ENCODE measurements at places on chromosomes 1 and 21. TPM values are rescaled to one million over a fixed set of nuclear protein-coding genes. Genes with fewer than 3 reads are reported as not detected.

GRCh38 chr1:9302745-9303524 lies 10.2 kb downstream of the SPSB1 start:
- DNase-seq: no peak

- no peak for DNase-seq
These were observed 83.1 kb upstream of the SOD1 start for GRCh38 chr21:31576428-31576827.

- DNase-seq: no peak
These were observed 35.6 kb upstream of the PUM1 start for GRCh38 chr1:31101147-31101502.

- no peak for DNase-seq
These were observed 88.9 kb upstream of the PPP2R5A start for GRCh38 chr1:212196355-212196754.

The KCNT2 gene
- total RNA-seq: not detected

The RORC gene
- total RNA-seq: not detected

DNA sequence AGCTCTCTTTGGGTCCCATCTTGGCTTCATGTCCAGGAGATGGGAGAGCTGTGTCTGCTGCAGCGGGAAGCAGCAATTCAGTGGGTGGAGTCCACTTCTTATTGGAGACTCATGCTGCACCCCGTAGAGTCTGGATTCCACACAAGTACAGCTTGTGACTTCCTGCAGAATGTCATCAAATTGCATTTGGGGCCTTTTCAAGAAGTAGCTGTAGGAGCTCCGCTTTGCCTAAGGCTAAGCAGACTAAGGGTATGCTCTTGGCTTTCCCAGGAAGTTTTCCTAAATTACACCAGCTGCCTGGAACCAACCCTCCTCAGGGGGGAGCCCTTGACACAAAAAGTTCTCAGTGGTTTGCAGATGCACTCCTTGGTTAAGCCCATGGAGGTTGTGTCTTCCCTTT lies 5.7 kb upstream of the MOB3C start:
- no peak for DNase-seq

The HMGCS2 gene
- 10.2 TPM for total RNA-seq

- DNase-seq: no peak
These were observed 10.9 kb downstream of the LRRC71 start for GRCh38 chr1:156931211-156931952.

The AKR7A3 gene
- total RNA-seq: 2.8 TPM

GRCh38 chr1:61539720-61540462 lies 185.1 kb downstream of the TM2D1 start:
- DNase-seq: no peak

DNA sequence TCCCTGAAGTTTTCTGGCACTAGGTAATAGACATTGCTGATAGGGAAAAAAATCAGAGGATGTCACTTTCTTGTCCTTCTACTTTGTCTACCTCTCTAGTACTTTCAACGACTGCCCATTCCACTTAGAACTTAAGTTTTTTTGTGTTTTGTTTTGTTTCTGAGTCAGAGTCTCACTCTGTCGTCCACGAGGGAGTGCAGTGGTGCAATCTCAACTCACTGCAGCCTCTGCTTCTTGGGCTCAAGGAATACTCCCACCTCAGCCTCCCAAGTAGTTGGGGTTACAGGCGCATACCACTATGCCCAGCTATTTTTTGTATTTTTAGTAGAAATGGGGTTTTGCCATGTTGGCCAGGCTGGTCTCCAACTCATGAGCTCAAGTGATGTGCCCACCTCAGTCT lies 79.2 kb downstream of the SGIP1 start:
- no peak for DNase-seq

The RAP1GAP gene
- total RNA-seq: 9.3 TPM

DNA sequence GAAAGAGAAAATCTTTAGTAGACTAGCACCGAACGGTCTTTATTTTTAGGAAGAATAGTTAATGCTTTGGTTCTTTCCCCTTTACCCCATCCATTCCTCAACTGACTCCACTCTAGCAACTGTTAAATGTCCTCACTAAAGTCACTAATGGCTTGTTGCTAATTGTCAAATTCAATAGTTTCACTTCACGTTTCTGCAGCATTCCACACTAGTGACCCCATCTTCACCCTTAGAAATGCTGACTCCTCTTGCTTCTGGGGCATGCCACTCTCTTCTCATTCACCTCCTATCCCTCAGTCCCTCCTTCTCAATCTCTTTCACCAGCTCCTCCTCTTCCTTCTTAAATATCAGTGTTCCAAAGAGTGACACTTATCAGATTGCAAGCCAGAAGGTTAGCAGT lies 19.4 kb upstream of the CADM3 start:
- no peak for DNase-seq

The APOBEC4 gene
- not detected for total RNA-seq

The OR2T27 gene
- total RNA-seq: not detected

DNA sequence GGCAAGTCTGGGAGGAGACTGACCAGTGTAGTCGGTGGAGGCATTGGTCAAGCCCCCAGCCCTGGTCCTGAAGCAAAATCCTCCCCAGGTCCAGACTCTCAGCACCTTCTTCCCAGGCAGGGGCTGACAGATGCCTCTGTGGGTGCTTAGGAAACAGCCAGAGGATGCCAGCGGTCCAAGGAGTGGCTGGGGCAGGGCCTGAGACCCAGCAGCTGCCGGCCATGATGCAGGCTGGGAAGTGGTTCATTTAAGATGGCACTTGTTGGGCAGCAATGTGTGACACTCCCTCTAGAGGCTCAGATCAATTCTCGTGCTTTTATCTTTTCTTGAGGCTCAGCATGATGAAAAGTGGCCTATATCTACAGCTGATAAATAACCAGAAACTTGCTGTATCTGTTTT lies 165.0 kb upstream of the VAMP3 start:
- no peak for DNase-seq

The KRTAP21-2 gene
- total RNA-seq: not detected

GRCh38 chr1:150873521-150873920 lies 2.9 kb downstream of the ARNT start:
- no peak for DNase-seq

The C1orf94 gene
- total RNA-seq: not detected

- no peak for DNase-seq
These were observed 54.5 kb downstream of the C8B start for GRCh38 chr1:56911098-56911938.

The AJAP1 gene
- not detected for total RNA-seq

The LCE2D gene
- total RNA-seq: not detected

The CADM3 gene
- total RNA-seq: not detected

The LRRN2 gene
- not detected for total RNA-seq

- DNase-seq: no peak
These were observed 81.4 kb upstream of the CNIH3 start for GRCh38 chr1:224534731-224535130.

GRCh38 chr1:116321766-116322175 lies 51.3 kb upstream of the ATP1A1 start:
- no peak for DNase-seq

DNA sequence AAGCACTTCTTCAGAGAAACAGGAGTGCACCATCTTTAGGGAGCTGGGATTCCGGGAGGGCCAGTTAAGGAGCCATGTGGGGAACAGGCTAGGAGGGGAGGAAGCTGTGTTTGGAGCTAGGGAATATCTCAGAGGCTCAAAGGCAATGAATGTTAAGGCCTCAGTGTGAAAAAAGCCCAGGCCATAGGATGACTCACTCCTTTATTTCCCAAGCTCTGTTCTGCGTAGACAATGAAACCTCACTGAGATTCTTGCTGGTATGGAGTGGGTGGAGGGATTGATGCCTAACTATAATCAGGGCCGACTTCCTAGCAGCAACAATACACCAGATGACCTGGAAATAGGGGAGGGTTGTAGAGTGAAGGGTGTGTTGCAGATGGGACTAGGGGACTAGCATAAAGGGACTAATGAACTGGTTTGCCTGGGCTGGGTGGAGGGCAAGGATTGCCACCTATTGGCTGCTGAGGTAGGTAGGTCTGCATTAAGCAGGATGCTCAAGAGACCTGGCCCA lies 2.1 kb downstream of the GNAT2 start:
- peak; percentile 37 for DNase-seq

DNA sequence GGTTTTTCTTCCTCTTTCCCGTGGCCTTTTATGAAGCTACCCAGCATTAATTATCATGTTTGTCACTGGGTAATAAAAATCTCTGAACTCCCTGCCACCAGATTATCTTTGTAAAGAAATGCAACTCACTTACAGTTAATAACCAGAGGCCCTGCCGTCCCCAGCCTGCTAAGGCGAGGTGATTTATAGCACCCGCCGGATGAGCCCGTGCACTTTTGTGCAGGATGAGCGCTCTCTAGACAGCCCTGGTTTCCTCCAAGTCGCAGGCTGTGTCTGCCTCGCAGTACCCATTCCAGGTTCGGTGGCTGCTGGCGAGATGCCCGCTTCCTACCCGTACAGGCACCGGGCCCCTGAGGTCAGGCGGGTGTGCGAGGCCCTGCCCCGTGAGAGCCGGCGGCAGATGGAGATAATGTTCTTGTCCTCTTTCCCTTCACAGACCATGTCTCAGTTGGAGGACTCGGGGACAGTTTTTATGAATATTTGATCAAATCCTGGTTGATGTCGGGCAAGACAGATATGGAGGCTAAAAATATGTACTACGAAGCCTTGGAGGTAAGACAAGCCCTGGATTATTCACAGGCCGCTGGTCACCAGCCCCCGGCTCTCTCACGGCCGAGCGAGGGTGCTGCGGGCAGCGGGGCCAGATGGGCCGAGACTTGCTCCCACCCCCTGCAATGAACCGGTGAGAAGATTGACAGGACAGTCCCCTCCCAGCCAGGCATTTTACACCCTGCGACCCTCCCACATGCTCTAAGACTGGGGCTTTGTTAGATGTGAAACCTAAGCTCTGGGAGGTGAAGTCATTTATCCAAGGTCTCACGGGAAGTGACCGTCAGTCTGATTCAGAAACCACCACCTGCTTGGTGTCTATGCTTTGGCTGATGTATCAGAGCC lies 28.5 kb upstream of the SELENON start:
- peak; percentile 70 for DNase-seq

The ARHGEF16 gene
- 35.6 TPM for total RNA-seq

- DNase-seq: no peak
These were observed 14.8 kb downstream of the C1orf226 start for GRCh38 chr1:162396201-162396906.

DNA sequence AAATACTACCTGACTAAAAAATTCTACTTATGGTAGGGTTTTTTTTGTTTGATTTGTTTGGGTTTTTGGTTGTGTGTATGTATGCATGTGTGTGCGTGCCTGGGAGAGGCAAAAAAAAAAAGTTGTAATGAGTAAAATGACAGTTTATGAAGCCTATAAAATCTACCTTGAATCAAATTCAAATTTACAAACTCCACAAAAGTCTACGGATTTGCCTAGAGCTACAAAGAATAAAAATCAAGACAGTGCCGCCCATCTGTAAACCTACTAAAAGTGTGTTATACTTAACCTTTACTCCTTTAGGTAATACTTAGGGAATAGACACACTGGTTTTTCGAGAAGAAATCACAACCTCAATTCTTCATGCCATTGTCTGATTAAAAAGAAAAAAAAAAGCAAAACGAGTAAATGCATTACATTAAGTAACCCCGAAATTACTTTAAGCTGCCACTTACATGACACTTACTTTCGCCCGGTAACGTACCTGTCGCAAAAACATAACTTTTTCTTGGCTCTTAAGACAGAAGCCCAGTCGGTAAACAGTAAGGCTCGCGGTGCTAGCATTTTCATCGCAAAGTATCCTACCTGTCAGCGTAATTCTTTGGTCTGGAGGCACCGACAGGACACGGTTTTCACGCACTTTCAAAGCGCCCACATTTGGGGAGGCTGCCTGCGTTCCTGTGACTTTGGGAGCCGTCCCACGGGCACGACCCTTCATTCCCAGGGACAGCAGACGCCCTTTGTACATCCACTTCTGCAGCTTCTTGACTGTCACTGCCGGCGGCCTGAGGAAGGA lies 951 bp downstream of the SYDE2 start:
- DNase-seq: no peak

DNA sequence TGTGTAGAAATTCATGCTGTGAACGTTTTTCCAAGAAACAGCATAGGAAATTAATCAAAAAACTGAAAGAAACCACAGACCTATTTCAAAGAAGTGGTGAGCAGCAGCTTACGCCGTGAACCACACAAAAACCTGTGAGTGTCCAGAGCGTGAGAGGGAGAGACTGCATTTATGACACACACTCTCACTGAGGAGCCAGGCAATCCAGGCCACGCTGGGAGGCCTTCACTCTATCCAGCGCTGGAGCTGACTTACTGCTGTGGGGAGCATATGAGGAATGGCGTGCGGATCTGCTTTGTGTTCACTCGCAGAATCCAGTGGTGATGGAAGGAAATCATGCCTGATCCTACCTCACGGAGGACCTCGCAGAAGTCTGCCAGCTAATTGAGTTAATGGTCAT lies 12.7 kb downstream of the ADAMTS1 start:
- no peak for DNase-seq

The CLCNKA gene
- total RNA-seq: not detected

DNA sequence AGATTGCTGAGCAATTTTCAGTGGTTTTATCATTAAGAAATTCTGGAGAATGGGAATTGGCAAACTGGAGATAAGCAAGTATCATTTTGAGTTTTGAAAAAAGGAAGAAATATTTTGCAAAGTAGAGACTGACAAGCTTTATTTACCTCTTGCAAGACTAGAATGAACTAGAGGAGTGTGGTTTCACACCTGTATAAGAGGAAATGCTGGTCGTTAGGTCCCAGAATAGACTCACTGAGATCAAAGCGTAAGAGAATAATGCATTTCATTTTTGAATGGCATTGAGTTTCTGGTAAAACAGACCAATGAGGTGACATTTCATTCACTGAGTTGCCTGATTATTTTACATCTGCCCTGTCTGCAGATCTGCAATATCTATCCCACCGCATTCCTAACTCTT lies 308.1 kb downstream of the ADGRL2 start:
- DNase-seq: no peak

The GPR52 gene
- total RNA-seq: 1.2 TPM

GRCh38 chr1:1784933-1785332 lies 6.7 kb upstream of the NADK start:
- DNase-seq: no peak

The TCHH gene
- total RNA-seq: 0.54 TPM

The IL19 gene
- not detected for total RNA-seq

DNA sequence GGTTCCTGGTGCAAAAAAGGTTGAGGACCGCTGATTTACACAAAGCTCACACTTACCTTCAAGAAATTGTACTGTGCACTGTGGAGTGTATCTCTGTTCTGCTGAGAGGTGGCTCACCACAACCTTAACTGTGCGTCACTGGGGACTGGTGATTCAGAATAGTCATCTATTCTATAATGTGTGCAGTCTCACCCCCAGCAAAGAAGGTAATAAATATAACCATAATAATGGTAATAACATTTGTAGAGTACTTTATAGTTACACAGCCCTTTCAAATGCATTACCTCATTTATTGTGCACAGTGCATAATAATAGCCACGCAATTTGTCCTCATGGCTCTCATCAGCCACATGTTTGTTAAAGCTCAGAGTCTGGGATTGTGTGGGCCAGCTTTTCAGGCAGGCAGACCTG lies 59.4 kb upstream of the DUSP10 start:
- no peak for DNase-seq

The KANK4 gene
- total RNA-seq: 21.5 TPM

- no peak for DNase-seq
These were observed 47.7 kb downstream of the UTP25 start for GRCh38 chr1:209875515-209875914.

The LGR6 gene
- not detected for total RNA-seq

GRCh38 chr1:21241771-21242581 lies 48.3 kb downstream of the ECE1 start:
- DNase-seq: no peak

Measured in Caco-2 (cell line).